Foreskin keratinocyte (primary cell): ENCODE measurements at places on chromosomes 2 and 18. TPM values are rescaled to one million over a fixed set of nuclear protein-coding genes. Genes with fewer than 3 reads are reported as not detected.

GRCh38 chr2:99181624-99182000, 628 bp downstream of the MRPL30 start:
- DNase-seq = no peak

GRCh38 chr2:241315879-241316631, at the start of gene SEPTIN2:
Gene SEPTIN2, plus strand, starts transcription at chr2:241315925. Its CDS starts 8,308 bp downstream, at chr2:241324233.
- DNase-seq = peak; percentile 42

- DNase-seq = no peak
These were observed 361.7 kb downstream of the TMEM182 start for GRCh38 chr2:103123516-103123915.

GRCh38 chr2:131040661-131041401, 52.4 kb downstream of the FAM168B start:
- no peak for DNase-seq

- DNase-seq = no peak
These were observed 80.9 kb downstream of the GCA start for GRCh38 chr2:162424816-162425215.

- DNase-seq = peak; percentile 58
These were observed 174.2 kb upstream of the OSR1 start for GRCh38 chr2:19532547-19533196.

- DNase-seq = peak; percentile 97
These were observed 175.2 kb downstream of the TGIF1 start for GRCh38 chr18:3624935-3625741.

- peak; percentile 61 for DNase-seq
These were observed 55.4 kb upstream of the CD28 start for GRCh38 chr2:203650860-203651613.

GRCh38 chr18:77020561-77020960, 112.0 kb downstream of the MBP start:
- no peak for DNase-seq

- DNase-seq = peak; percentile 36
These were observed 429.4 kb downstream of the ARHGAP15 start for GRCh38 chr2:143558665-143559064.

GRCh38 chr2:231597627-231598026, 5.0 kb downstream of the TEX44 start:
- DNase-seq = no peak

GRCh38 chr2:160478660-160479059, 14.9 kb downstream of the RBMS1 start:
- DNase-seq = no peak

GRCh38 chr18:28834889-28835288, 658.0 kb upstream of the CDH2 start:
- DNase-seq = peak; percentile 57

DNA sequence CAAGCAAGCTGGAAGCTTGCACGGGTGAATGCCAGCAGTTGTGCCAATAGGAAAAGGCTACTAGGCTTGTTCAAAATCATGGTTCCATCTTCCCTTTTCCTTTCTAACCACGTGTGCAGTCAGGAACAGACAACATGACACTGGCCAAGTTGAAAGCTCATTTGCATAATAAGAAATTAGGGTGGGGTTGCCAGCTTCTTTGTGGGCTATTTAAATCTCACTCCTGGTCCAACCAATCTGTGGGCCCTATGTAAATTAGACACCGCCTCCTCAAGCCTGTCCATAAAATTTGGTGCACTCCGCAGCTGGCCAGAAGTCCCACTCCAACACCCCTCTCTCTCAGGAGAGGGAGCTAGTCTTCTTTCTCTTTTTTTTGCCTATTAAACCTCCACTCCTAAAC, 1948.4 kb upstream of the PIK3C3 start:
- no peak for DNase-seq

GRCh38 chr2:68426848-68427579, 40.1 kb downstream of the FBXO48 start:
- DNase-seq = no peak

DNA sequence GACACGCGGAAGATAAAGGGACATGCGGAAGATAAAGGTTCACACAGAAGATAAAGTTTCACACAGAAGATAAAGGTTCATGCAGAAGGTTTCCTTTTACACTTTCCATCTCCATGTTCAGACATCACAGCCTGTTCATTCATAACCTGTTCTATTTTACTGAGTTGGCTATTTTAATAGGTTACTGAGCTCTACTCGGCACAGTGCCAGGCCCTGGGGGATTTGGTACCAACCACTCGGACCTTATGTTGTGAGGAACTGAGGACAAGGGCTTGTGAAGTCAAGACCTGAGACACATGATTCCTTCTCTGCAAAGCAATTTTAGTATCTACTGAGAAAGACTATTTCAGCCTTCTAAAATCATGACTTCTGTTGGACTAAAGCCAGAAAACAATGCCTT, 75.0 kb upstream of the ALKAL2 start:
- no peak for DNase-seq

- no peak for DNase-seq
These were observed 160.3 kb upstream of the COL3A1 start for GRCh38 chr2:188813857-188814256.

DNA sequence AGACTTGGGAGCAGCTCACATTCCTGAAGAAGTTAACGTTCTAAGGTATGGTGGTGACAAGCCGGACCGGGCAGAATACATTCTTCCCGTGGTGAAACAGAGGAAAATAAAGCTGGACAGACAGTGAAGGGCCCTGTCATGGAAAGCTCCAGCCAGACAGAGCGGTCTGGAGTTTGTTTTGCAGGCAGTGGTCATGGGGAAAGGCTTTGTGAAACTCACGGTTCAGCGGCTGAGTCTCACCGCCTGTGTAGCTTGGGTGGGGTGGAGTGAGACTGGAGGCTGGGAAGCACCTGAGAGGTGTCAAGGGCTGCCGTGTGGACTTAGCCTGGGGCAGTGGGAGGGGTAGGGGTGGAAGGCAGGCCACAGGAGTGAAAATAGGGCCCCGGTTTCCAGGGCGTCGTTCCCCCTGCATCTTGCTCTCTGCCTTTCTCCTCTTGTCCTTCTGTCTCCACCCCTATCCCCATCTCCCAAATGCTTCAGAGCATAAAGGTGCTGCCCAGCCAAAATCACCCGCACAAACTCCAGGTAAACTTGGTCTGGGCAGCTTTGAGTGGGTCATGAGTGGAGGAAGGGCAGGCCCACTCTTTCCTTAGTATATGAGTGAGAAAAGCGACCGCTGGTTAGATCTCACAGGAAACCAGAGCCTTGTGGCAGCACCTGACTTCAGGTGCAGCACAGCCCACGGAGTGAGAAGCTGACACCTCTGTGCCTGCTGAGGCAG, 11.4 kb upstream of the SLC20A1 start:
- DNase-seq = no peak

DNA sequence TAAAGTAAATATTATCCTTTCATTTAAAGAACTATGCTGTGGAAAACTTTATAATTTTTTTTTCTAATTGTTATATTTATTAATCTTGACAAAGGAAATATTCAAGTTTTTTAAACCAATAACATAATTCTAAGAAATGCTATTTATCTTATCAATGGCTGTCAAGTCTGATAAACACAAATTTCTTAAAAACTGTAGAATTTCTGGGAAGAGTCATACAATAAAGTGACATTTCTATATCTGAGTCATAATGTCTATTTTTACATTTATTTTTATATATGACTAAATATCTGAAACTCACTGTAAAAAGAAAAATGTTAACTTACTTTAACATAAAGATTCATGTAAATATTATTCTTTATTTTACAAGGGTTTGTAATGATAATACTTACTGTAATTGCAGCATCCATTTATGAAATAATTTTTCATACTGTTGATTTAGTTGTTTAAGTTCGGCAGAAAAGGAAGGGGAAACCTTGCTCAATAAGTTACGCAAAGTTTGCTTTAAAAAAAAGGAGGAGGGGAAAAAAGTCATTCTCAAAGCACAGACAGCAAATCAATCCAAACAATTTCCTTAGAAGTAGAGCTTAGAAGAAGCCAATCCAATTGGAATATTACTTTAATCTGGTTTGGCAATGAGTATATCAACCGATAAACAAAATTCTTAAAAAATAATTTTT, 32.4 kb downstream of the ORC2 start:
- no peak for DNase-seq

- DNase-seq = no peak
These were observed 22.5 kb upstream of the TCF4 start for GRCh38 chr18:55610506-55610905.

GRCh38 chr2:16150456-16151280, 210.3 kb downstream of the MYCN start:
- DNase-seq = no peak

DNA sequence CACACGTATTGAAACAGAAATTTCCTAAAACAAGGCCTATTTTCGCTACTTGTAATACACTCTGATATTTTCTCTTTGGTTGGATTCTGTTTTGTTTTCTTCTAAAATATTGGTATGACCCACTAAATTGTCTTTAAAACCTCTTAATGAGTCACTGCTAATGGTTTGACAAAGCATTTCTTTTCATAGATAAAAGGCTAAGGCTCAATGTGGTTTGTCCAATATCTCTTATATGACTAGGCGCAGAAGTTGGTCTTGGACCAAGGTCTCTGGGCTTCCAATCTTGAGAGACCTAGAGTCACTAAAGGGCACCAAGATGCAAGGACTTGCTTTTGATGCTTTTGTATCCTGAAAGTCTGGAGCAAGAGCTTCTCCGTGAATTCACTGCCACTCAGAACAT, 498.2 kb upstream of the TCF4 start:
- DNase-seq = no peak

GRCh38 chr2:108460345-108461037, 11.5 kb downstream of the GCC2 start:
- DNase-seq = no peak

DNA sequence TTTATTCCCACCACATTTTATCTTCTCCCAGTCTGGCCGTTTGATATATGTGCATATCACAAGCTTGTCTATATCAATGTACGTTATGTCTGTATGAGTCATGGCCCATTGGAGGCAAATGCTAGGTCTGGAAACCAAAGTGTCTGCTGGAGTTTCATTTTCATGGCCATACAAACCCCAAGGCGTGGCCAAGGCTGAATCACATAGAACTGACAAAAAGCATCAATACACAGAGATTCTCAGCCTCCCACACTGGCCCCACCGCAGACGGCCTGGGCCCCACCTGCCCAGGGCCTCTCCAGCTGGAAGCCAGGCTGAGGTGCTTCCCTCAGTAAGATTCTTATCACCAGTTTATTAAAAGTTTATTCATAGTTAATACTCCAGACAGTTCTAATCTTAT, 40.5 kb upstream of the SALL3 start:
- peak; percentile 4 for DNase-seq

GRCh38 chr2:231387904-231388724, 7.4 kb upstream of the B3GNT7 start:
- DNase-seq = no peak

- DNase-seq = no peak
These were observed 98.1 kb downstream of the PARD3B start for GRCh38 chr2:204643326-204643725.

DNA sequence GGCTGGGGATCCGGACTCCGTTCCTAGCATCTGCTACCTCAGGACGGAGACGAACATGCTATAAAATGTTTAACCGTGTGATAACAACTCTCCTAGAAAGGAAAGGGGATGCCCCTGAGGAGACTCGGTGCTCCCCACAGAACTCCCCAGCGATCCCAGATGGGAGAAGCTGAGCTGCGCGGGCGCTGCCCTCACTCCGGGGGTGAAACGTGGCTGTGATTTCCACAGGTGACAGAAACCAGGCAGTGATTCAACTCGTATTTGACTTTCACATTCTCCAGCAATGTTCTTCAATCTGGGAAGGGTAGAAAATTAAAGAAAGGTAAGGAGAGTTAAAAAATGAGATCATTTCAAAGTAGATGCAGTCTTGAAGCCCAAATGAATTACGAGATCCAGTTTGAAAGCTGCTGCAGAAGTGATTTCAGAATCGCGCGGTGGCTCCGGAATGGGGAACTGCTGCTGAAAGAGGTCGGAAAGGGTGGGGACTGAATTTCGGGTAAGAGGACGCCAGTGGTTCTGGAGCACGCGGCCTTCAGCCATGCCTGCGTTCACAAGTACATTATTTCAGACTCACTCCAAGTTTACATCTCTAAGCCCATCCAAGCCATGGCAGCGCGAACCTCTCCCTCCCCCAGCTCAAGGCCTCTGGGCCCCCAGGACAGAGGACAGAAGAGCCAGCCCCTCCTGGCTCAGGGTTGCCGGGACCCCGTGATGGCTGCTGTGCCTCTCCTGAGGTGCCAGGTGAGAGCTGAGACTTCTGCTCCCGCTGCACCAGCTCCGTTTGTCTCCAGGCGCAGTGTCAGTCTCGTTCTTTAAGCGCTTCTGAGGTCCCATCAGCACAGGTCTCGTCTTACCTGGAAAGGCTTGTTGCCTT, 39.5 kb downstream of the ADNP2 start:
- DNase-seq = no peak

DNA sequence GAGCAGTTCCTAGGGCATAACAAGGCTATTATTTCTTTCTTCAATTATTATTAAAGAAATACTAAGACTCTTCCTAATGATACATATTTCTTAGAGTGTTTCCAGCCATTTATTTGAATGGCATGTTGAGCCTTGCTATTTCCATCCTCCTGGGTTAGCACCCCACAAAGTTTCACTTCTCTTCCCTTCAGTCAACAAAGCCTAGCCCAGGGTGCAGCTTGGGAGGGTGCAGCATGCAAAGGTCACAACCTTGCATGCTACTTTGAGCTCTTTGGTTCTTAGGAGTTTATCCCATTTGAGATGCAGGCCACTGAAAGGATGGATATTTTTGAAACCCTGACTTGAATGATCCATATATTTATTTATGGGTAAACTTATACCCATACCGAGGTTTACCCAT, 454.4 kb upstream of the MEIS1 start:
- no peak for DNase-seq

GRCh38 chr2:23690421-23691105, 236.4 kb downstream of the ATAD2B start:
- no peak for DNase-seq

- no peak for DNase-seq
These were observed 98.0 kb downstream of the INSIG2 start for GRCh38 chr2:118186110-118186857.

DNA sequence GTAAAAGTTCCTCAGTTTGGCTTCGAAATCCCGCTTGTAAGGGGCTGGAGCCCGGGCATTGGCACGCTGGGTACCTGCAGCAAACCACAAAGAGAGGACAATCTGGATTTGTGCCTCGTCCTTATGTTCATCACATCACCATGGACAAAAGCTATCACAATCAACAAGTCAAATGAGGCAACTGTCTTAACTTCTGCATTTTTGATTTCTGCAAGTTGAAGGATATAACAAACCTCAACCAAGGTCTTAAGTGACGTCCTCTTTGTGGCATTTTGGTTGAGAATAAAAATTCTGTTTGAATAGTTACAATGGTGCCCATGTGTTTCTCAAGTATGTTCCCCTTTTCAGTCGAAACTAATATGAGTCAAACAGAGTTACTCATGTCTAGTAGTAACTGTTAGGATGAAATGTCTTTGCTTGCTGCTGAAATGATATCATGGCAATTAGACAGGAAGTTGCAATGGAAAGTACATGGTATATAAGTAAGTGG, 70.8 kb upstream of the STK17B start:
- peak; percentile 87 for DNase-seq

The LOXL3 gene
- 1.4 and 1.9 TPM in 2 replicates for total RNA-seq

The LRRTM4 gene
- total RNA-seq = not detected in 2 replicates

The CDH2 gene
- total RNA-seq = 0.25 and 0.95 TPM in 2 replicates

The TMEM198 gene
- total RNA-seq = 1.0 and 1.2 TPM in 2 replicates

The IL1A gene
- total RNA-seq = 263 and 311 TPM in 2 replicates

The ADAM17 gene
- 29.3 and 29.5 TPM in 2 replicates for total RNA-seq

The RAD51AP2 gene
- total RNA-seq = 0.04 and 0.10 TPM in 2 replicates

The CPLX4 gene
- not detected in 2 replicates for total RNA-seq

The CYS1 gene
- total RNA-seq = 0.11 and 0.20 TPM in 2 replicates

The CCDC138 gene
- 7.9 and 9.0 TPM in 2 replicates for total RNA-seq

The PCARE gene
- not detected in 2 replicates for total RNA-seq

The RAB3GAP1 gene
- 54.5 and 58.8 TPM in 2 replicates for total RNA-seq

The DTNA gene
- total RNA-seq = 0.25 and 0.48 TPM in 2 replicates

The RIT2 gene
- not detected in 2 replicates for total RNA-seq

The TCF23 gene
- total RNA-seq = 0.03 and 0.04 TPM in 2 replicates

The FSHR gene
- total RNA-seq = not detected in 2 replicates

The BCS1L gene
- total RNA-seq = 62.3 and 66.2 TPM in 2 replicates

The SEMA4F gene
- 11.9 and 12.1 TPM in 2 replicates for total RNA-seq
